ENCODE measurements at places on chromosomes 7 and 10. TPM values are rescaled to one million over a fixed set of nuclear protein-coding genes. Genes with fewer than 3 reads are reported as not detected.

VWC2 gene
- not detected for polyA plus RNA-seq

PRKAR2B gene
- 13.0 TPM for polyA plus RNA-seq

AGMO gene
- polyA plus RNA-seq = 0.10 TPM

CHAT gene
- polyA plus RNA-seq = not detected

TDRD1 gene
- polyA plus RNA-seq = not detected

NME8 gene
- polyA plus RNA-seq = not detected

CCAR1 gene
- polyA plus RNA-seq = 58.9 TPM

FFAR4 gene
- polyA plus RNA-seq = not detected

TMEM270 gene
- not detected for polyA plus RNA-seq

ZP3 gene
- 0.63 TPM for polyA plus RNA-seq

VSTM4 gene
- 3.9 TPM for polyA plus RNA-seq

PTN gene
- polyA plus RNA-seq = 136 TPM

AKR1B15 gene
- 0.10 TPM for polyA plus RNA-seq

HEPACAM2 gene
- polyA plus RNA-seq = not detected

RADIL gene
- polyA plus RNA-seq = 0.07 TPM

PROSER2 gene
- polyA plus RNA-seq = 0.37 TPM

CACNA2D1 gene
- 19.5 TPM for polyA plus RNA-seq

SPDYE16 gene
- not detected for polyA plus RNA-seq

NRCAM gene
- 0.24 TPM for polyA plus RNA-seq

GATA3 gene
- not detected for polyA plus RNA-seq

MMP21 gene
- polyA plus RNA-seq = 0.07 TPM

MUC12 gene
- 2.8 TPM for polyA plus RNA-seq

CDK14 gene
- 28.4 TPM for polyA plus RNA-seq

EN2 gene
- not detected for polyA plus RNA-seq

EFCAB10 gene
- not detected for polyA plus RNA-seq

DBF4 gene
- polyA plus RNA-seq = 8.8 TPM

CLDN4 gene
- polyA plus RNA-seq = 0.16 TPM

MOGAT3 gene
- polyA plus RNA-seq = not detected

ACTR3C gene
- polyA plus RNA-seq = 0.36 TPM

CRPPA gene
- 0.92 TPM for polyA plus RNA-seq

CD36 gene
- 0.51 TPM for polyA plus RNA-seq

PPRC1 gene
- polyA plus RNA-seq = 18.5 TPM

GRID2IP gene
- polyA plus RNA-seq = 0.02 TPM
